ENCODE measurements at places on chromosomes 13 and 19.

DNA sequence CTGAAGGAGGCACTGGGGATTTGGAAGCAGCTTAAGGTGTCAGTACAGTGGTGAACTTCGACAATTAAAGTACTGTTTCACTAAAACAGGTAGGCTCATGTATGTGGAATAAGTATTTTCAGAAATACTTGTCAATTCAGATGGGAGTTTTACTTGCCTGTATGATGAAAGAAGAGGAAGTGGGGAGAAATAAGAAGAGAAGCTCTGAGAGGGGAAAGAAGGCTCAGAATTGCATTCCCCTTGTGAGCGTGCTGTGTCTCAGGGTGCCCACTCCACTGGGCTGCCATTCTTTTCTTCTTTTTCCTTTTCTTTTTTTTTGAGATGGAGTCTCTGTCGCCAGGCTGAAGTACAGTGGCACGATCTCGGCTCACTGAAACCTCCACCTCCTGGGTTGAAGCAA lies 38.6 kb upstream of the RNF17 start:
- DNase-seq: no peak

DNA sequence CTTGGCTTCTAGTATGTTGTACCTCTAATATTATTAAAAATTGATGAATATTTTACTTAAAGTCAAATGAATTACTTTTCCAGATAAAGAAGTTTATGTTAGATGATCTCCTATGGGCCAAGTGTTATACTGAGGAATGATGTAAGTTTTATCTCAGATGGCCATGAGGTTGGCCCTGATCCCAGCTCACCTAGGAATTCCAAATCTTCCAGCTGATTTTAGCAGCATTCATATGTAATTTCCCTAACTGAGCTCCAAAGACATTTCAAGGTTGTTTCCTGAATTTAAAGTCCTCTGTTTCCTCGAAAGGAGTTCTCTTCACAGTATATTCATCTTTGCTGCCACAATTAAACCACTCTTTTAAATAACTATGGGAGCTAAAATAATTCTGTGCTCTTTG lies 1670.4 kb upstream of the SPRY2 start:
- DNase-seq: no peak

- no peak for DNase-seq
Measured at GRCh38 chr19:50378169-50378862, 2.1 kb downstream of the NR1H2 start.

GRCh38 chr13:20877902-20878301 lies 24.6 kb downstream of the XPO4 start:
- no peak for DNase-seq

GRCh38 chr13:93190006-93190405 lies 36.6 kb upstream of the GPC6 start:
- no peak for DNase-seq

- no peak for DNase-seq
Measured at GRCh38 chr19:28443361-28443760, 769.6 kb downstream of the UQCRFS1 start.

DNA sequence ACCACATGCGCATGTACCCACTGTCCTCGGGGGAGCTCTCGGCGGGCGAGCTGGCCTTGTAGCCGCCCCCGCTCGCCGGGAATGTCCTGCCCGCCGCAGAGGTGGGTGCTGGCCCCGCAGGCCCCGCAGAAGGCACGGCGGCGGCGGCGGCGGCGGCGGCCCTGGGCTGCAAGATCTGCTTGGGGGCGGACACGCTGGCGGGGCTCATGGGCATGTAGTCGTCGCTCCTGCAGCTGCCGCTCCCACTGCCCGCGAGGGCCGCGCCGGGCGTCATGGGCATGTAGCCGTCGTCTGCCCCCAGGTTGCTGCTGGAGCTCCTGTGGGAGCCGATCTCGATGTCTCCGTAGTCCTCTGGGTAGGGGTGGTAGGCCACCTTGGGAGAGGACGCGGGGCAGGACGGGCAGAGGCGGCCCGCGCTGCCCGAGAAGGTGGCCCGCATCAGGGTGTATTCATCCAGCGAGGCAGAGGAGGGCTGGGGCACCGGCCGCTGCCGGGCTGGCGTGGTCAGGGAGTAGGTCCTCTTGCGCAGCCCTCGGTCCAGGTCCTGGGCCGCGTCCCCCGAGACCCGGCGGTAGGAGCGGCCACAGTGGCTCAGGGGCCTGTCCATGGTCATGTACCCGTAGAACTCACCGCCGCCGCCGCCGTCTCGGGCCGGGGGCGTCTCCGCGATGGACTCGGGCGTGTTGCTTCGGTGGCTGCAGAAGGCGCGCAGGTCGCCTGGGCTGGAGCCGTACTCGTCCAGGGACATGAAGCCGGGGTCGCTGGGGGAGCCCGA lies 2.4 kb downstream of the IRS2 start:
- DNase-seq: no peak

DNA sequence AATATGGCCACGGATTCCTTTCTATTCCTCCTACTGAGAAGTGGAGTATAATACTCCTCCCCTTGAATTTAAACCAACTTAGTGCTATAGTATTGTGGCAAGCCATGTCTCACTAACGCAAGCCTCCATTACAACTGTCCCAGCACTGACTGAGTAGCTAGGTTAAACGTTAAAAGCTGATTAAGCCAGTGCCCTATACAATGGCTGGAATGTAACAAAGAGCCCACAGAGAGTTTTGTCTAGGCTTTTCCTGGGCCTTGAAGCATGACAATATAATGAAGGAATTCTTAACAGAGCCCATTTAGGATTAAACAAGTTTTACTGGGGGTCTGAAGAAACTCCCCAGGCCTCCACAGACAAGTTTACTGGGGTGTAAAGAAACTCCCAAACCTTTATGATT lies 254.5 kb upstream of the DACH1 start:
- DNase-seq: no peak

DNA sequence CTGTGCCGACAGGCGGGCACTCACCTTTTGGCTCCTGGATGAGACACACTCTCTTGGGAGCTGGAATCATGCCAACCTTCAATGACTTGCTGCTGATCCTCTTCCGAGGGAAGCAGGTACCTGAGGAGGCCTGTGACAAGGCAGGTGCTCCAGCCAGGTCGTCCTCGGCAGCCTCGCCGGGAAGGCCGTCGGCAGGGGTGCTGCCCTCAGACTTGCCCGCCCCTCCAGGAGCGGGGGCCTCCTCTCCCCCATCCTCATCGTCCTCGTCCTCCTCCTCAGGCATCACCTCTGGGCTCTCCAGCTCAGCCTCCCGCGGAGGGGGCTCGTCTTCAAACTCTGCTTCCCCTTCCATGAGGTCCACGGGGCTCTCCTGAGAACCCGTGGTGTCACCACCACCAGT lies 29.2 kb downstream of the SUGP2 start:
- DNase-seq: no peak

DNA sequence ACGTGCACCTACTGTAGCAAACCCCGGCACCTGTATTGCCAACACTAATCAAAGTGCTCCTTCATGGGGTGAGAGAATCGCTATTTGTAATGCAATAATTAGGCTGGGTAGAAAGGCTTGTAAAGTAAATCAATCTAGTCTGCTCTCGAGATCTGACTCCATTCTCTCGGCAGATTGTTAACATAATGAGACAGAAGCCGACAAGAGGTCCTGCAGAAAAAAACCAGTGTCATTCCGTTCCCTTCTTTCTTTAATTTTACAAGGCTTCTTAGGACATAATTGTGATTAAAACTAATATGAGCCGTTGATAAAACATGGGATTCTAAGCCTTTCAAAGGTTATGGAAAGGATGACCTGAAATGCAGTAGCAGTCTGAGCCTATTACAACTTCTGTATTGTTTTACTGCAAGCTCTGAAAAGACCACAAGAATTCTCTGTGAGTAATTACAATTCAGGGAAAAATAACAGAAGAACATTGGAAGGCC lies 530.0 kb downstream of the PCDH9 start:
- DNase-seq: no peak

Data from GM06990 (cell line).